ENCODE measurements at places on chromosomes 13 and 19.
A peak's percentile ranks its signal among the peaks of the same experiment; 100 is the strongest.

DNA sequence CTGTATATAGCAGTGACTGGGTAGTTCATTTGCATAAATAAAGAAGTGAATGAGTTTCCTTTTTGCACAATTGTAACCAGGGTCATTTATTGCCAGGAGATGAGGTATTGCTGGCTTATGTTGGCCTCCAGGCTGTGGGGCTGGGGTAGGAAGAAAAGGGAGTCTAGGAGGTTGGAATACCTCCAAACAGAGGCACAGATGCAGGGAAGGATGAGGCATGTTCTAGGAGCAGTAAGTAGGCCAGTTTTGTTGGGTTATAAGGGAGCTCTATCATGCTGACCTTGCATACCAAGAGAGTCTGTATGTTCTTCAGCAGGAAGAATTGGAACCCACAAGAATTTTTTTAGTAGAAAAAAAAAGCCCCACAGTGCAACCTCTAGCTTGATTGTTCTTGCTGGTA is 17.2 kb upstream of the CYSLTR2 start:
- DNase-seq, result no peak

- no peak for DNase-seq
These were observed 4.4 kb upstream of the PLEKHF1 start for GRCh38 chr19:29660835-29661234.

GRCh38 chr13:100680131-100680530 is 5.5 kb upstream of the TMTC4 start:
- DNase-seq, result no peak

- no peak for DNase-seq
These were observed 1.1 kb downstream of the ZNF625 start for GRCh38 chr19:12155324-12155860.

GRCh38 chr19:44662691-44663385 is 8.4 kb upstream of the CEACAM19 start:
- DNase-seq, result no peak

GRCh38 chr13:85659493-85659892 is 139.7 kb downstream of the SLITRK6 start:
- no peak for DNase-seq

DNA sequence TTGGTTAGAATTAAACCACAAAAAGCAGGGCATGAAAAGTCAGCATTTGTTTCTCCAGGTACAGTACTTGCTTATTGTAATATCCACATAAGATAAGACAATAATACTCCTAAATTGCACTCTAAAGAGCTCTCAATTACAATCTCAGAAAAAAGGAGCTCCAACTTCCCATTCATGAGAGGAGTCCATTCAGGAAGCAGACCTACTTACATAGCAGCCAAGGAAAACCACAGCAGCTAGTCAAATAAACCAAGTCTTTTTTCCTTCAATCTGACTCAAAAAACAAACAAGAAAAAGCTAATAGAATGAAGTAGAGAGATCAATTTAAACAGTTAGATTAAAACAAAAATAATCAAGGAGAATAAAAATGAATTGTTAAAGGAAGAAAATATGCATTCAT is 885.2 kb upstream of the SLITRK6 start:
- no peak for DNase-seq

GRCh38 chr13:55992145-55992544 is 1148.6 kb upstream of the PRR20A start:
- no peak for DNase-seq

DNA sequence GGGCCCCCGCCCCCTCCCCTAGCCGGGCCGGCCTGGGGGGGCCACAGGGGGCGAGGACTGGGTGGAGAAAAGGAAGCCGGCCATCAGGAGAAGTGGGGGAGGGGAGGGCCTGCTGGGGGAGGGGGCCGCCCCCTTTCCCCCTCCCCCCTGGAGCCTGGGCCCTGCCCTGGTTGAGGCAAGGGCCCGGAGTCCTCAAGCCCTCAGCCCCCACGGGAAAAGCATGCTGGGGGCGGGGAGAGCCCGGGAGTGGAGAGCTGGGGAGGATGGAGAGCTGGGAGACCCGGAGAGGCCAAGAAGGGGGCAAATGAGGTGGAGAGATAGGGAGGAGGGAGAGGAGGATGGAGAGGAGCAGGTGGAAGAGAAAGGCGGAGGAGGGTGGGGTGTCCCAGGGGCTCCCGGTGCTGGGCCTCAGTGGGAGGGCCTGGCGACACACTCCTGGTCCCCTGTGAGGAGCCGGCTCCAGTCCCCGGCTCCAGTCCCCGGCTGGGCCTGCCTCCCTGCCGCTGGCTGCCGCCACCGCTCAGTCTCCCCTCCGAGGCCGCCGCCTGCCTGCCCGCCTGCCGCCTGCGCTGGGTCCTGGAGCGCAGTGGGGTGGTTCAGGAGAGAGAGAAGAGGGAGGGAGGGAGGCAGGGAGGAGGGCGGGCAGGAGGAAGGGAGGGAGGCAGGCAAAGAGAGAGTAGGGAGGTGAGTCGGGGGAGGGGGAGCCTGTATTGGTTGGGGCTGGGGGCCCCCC is at the start of gene GRIK5:
GRIK5 (minus strand) TSS at position 588 of the 733 bp plus-strand sequence. CDS start 4,436 bp downstream, outside the sequence.
- DNase-seq, result no peak

DNA sequence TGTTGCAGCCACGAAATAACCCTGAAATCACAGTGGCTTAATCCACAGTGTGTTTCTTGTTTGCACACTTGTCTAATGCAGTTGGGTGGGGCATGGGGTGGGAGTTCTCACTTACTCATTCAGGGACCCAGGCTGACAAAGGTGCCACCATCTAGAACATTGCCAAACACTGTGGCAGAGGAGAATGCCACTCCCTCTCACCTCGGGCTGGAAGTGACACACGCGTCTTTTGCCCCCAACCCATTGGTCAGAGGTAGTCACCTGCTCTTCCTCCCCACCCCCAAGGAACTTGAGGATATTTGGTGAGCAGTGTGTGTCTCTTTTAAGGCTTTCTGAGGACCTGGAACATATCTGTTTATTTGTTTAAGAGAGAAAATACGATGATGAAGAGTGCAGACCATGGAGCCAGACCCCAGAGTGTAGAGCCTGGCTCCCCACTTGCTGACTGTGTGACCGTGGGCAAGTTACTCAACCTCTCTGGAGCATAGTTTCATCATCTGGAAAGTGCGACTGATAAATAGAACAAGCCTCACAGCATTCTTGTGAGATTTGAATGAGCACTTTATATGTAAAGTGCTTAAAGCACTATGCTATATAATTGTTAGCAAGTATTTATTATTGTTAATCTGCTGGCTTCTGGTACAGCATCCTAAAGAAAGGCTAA is 17.4 kb downstream of the GPR183 start:
- DNase-seq, result no peak

DNA sequence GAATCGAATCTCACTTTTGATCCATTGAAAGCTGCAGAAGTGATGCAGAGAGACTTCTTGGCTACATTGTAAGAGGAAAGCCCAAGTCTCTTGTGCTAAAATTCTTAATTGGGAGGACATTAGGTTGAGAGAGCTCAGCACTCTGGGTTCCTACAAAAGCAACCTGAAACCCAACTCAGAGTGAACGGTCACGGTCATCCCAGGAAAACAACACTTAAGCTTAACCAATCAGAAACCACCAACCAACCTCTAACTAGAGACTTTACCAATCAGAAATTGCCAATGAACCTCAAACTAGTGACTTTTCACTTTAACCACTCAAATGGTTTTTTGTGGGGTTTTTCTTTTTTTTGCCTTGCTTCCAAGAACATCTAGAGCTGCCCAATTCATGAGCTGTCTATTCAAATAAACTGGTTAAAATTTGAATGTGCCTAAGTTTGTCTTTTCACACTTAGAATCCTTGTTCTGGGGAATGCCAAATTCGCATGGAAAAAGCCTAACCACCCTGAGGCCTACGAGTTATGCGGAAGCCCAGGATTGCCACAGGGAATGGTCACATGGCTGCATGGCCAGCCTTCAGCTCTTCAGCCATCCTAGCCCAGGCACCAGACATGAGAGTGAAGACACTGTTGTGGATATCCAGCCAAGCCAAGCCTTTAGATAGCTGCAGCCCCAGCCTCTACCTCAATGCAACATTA is 17.8 kb upstream of the CLN5 start:
- DNase-seq, result no peak

DNA sequence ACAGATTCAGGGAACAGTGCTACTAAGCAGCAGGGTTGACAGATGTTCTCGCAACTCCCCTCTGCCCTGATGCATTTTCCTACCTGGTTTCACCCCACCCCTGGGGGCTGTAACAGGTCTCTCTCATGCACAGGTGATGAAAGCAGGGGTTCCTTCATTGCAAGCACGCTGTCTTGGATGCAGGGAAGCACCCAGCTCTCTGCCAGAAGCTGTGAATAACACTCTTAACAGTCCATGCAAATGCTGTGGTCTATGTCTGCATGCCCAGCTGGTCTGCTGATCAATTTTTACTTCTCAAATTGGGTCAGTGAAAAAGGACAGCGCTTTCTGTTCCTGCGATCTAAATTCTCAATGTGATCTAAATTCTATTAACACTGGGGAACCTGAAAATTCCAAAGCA is 246.3 kb upstream of the TSHZ3 start:
- DNase-seq, result no peak

DNA sequence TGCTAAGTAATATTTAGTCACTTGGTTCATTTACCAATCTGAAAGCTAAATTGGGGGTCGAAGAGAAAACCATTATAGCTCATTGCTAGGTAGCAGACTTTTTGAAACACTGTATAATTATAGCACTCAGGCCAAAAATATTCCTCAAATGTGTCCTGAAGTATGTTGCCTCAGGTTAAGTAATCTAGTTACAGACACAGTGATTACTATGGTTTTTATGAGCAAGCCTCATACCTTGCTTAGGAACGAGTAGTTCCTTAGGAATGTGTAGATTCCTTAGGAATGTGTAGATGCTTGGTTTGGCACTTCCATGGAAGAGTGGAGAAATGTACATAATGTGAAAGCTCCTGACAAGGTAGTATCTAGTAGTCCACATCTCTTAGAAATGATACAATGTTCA is 387.5 kb downstream of the LMO7 start:
- DNase-seq, result no peak

GRCh38 chr19:51503896-51504295 is 2.3 kb upstream of the SIGLEC12 start:
- DNase-seq, result no peak

GRCh38 chr19:48613852-48614435 is 932 bp downstream of the FAM83E start:
- no peak for DNase-seq

DNA sequence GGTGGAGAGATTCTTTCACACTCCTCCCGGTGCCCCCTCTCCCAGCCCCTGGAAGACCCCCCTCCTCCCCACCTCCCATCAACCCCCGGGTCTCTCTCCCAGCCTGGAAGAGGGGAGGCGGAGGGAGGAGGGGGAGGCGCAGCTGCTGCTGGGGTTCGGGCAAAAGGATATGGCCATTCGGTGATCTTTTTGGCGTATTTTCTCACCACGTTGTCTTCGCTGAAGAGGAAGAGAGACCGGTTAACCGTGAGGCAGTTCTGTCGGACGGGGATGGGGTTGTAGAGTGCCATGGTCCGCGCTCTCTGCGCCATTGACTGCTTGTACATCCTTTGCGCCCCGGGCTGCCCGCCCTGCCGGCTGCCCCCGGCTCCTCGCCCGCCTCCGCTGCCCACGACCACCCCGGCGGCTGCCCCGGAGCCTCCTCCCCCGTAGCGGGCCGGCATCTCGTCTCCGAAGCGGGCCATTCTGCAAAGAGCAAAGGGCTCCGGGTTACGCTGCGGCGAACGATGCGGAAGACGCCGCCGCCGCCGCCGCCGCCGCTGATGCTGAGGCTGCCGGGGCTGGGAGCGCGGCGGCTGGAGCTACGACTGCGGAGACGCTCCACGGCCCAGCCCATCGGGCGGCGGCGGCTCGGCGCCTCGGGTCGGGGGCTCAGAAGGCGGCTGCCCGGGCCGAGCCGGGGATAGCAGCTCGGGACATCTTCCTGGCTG is 363 bp downstream of the CACNA1A start:
- DNase-seq, result peak; percentile 4

DNA sequence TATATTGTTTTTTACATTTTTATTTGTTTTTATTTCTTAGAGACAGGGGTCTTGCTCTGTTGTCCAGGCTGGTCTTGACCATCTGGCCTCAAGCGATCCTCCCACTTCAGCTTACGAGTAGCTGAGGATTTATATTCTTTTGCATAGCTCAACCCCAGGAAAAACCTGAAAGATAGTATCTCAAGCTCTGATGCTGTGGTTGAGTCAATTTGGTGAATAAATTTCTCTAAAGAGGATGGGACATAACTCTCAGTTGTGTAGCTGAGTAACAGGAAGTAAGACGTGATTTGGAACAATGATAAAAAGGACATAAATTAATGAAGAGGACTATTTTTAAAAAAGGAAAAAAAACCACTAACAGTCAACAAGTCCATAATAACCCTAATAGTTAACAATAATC is 79.8 kb upstream of the TNFSF11 start:
- no peak for DNase-seq

DNA sequence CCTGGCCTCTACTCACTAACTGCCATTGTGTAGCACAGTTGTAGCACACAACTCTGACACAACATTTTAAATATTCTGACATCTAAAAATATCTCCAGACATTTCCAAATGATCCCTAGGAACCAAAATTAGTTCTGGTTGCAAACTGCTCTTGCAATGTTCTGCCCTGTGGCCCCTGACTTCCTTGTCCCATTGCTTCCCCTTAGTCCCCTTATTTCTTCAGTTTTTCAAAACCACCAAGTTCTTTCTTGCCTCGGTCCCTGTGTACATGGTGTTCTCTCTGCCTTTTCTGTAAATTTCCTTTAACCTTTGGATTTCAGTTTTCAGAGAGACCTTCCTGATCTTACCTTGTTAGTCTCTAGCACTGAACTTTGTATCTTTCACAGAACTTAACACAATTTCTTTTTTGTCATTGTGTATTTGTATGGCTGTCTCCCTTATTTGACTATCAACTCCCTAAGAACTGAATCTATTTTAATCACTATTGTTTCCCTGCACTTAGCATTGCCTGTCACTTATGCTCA is 87.6 kb upstream of the MLNR start:
- DNase-seq, result no peak

DNA sequence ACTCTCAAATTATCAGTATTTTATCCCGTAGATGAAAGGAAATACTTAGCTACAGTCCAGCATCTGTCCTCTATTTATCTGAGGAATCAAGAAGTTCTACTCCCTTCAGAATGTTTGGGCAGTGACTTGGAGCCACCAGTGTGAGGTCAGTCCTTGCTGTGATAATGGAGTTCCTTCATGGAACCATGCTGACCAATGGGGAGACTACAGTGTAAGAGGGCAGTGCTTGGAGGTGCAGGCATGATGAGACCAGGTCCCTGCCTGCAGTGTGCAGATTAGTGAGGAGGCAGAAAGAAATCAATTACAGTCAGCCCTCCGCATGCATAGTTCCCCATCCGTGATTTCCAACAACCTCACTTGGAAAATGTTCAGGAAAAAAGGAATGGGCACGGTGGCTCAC is at the start of gene C19orf18:
C19orf18 (minus strand) TSS at position 101 of the 400 bp plus-strand sequence. CDS start 102 bp downstream, outside the sequence.
- no peak for DNase-seq

DNA sequence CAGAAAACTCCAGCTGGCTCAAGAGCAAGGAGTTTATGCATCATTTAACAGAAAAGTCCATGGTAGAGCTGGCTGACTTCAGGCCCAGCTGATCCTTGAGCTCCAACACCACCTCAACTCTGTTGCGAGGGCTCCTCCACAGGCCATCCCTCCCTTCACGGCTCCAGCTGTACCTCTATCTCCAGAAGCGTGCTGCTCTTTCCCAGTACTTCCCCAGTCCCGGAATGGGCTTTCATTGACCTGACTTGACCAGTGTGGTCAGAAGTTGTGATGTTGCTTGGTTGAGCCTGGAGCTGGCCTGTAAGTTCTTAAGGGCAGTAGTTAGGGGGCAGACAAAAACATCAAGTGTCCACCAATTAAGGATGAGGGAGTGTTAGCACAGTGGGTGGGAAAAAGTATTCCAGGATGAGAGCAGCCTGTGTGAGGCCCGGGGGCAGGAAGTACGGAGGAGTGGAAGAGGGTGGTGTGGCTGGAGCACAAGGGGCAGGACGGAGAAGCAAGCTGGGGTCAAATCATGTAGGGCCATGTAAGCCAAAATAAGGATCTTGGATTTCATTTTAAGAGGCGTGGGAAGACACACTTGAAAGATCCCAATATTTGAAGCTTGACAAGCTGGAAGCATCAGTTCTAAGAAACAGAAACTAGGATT is 24.0 kb downstream of the SKA3 start:
- DNase-seq, result no peak
